CD8-positive, alpha-beta memory T cell (primary cell): ENCODE measurements at places on chromosomes 3 and 15. TPM values are rescaled to one million over a fixed set of nuclear protein-coding genes. Genes with fewer than 3 reads are reported as not detected.

DNA sequence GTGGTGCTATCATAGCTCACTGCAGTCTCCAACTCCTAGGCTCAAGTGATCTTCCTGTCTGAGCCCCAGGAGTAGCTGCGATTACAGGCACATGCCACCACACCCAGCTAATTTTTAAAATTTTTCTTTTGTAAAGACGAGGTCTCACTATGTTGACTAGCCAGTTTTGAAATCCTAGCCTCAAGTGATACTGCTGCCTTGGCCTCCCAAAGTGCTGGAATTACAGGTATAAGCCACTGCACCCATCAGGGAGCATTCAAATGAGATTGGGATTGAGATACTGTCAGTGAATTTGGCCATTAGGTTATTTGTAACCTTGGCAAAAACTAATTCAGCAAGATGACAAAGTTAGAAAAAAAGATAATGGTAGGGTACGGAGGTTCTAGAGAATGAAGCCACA is 21.7 kb downstream of the EDC3 start:
- no peak overlapping the region for H3K27ac ChIP-seq
- H3K27me3 ChIP-seq: no peaks in the 10 kb centered on the region
- DNase-seq: no peak
- H3K36me3 ChIP-seq: peaks cover 35% of the 10 kb centered on the region

DNA sequence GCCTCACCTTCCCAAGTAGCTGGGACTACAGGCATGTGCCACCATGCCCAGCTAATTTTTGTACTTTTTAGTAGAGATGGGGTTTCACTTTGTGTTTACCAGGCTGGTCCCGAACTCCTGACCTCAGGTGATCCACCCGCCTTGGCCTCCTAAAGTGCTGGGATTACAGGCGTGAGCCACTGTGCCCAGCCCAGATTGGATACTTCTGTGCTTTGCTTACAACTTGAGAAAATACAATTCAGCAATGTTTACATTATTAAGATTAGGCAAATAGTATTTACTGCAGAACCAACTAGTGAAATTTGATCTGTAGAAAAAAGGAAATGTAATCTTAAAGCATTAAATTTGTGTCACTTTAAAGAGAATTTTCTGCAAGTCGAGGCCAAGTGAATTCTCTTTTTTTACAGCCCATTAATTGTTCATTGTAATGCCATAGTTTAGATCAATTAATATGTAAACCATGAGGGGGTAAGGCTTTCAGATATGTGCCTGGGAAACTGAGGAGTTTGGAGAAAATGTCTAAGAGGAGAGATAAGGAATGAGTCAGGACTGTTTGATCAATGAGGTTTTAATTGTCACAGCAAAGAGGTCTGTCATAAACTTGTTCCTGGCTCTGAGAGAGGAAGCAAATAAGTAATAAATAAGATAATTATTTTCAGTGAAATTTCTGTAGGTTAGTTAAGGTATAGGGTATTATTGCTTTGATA is 15.3 kb downstream of the PYDC2 start:
- H3K27me3 ChIP-seq: no peaks in the 10 kb centered on the region
- H3K27ac ChIP-seq: no peak overlapping the region
- H3K4me1 ChIP-seq: no peaks in the 10 kb centered on the region

GRCh38 chr15:56241374-56242105 is 2.1 kb downstream of the RFX7 start:
- no peak overlapping the region for H3K4me3 ChIP-seq
- no peaks in the 10 kb centered on the region for H3K36me3 ChIP-seq
- H3K4me1 ChIP-seq: peaks cover 25% of the 10 kb centered on the region
- peak overlapping the region; percentile 17 for H3K27ac ChIP-seq
- DNase-seq: no peak

DNA sequence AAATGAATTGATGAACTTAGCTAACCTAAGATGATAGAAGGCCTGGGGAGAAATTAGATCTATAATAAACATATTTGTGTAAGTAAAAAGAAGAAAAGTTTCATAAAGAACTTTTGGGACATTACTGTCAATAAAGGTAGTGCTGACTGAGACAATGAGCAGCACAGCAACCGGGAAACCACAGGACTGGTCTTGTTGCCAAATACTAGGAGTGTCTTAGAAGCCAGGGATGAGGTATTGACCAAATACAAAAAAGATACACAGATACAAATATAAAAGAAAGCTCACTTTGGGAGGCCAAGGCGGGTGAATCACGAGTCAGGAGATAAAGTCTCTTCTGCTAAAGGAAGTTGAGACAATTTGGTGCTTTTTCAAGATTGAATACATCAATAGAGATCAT is 362.4 kb upstream of the ZNF385D start:
- H3K4me1 ChIP-seq: no peaks in the 10 kb centered on the region
- no peak overlapping the region for H3K27ac ChIP-seq
- no peaks in the 10 kb centered on the region for H3K36me3 ChIP-seq
- no peak overlapping the region for H3K4me3 ChIP-seq
- no peaks in the 10 kb centered on the region for H3K27me3 ChIP-seq

- H3K27me3 ChIP-seq: peaks cover 23% of the 10 kb centered on the region
- H3K4me3 ChIP-seq: peak within 1 kb of the TSS; percentile 8
- H3K36me3 ChIP-seq: no peaks in the 10 kb centered on the region
- peaks cover 19% of the 10 kb centered on the region for H3K4me1 ChIP-seq
- H3K27ac ChIP-seq: no peak within 1 kb of the TSS
Measured at GRCh38 chr15:76059320-76060117, at the start of gene TMEM266. Gene TMEM266 (plus strand): TSS chr15:76059985. CDS start chr15:76134264, 74,279 bp downstream.

- no peak for DNase-seq
- H3K4me3 ChIP-seq: no peak overlapping the region
- no peaks in the 10 kb centered on the region for H3K27me3 ChIP-seq
- no peaks in the 10 kb centered on the region for H3K4me1 ChIP-seq
- no peak overlapping the region for H3K27ac ChIP-seq
Measured at GRCh38 chr3:156847752-156848448, 21.7 kb downstream of the LEKR1 start.

- no peak overlapping the region for H3K4me3 ChIP-seq
- H3K27ac ChIP-seq: no peak overlapping the region
- no peak for DNase-seq
- H3K4me1 ChIP-seq: peaks cover 19% of the 10 kb centered on the region
- peaks cover 4% of the 10 kb centered on the region for H3K36me3 ChIP-seq
- no peaks in the 10 kb centered on the region for H3K27me3 ChIP-seq
Measured at GRCh38 chr15:64389036-64389435, 1.4 kb downstream of the TRIP4 start.

DNA sequence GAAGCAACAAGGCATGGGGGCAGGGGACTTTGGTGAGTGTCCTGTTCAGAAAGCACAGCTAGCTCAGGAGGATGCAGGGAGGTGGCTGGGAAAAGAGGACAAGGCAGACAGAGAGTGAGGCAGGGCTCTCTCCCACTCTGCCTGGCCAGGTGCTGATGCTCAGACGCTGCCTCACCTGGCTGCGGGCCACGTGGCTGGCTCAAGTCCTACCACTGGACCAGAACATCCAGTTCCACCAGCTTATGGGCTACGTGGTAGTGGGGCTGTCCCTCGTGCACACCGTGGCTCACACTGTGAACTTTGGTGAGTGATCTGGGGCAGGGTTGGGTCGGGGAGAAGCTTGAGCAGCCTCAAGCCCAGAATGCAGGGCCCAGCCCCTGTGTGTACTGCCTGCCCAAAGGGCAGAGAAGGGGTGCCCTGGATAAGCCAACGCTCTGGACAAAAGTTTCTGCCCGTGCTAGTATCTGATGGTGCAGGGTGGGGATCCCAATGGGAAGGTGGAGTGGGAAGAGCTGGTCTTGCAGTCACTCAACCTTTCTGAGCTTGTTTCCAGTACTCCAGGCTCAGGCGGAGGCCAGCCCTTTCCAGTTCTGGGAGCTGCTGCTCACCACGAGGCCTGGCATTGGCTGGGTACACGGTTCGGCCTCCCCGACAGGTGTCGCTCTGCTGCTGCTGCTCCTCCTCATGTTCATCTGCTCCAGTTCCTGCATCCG is 20.9 kb downstream of the NOX5 start:
- no peak overlapping the region for H3K4me3 ChIP-seq
- no peak for DNase-seq

DNA sequence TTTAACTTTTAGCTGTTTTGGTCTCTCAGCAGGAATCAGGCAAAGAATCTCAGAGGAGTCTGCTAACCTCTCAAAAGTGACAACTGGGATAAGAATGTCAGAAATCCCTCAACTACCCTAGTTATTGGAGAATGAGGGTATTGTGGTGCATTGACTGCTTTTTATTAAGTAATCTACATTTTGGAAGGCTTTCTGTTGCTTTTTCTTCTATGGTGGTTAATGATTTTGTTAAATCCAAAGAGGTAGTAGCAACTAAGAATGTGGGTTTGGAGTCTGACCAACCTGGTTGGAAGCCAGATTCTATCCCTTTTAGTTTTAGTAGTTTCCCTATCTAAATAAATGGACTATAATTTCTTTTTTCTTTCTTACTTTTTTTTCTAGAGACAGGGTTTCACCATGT is 94.7 kb upstream of the RNF7 start:
- no peaks in the 10 kb centered on the region for H3K27me3 ChIP-seq
- no peaks in the 10 kb centered on the region for H3K4me1 ChIP-seq
- no peaks in the 10 kb centered on the region for H3K36me3 ChIP-seq
- H3K27ac ChIP-seq: no peak overlapping the region

GRCh38 chr3:155154255-155154654 is 74.1 kb downstream of the MME start:
- H3K4me3 ChIP-seq: no peak overlapping the region
- no peaks in the 10 kb centered on the region for H3K36me3 ChIP-seq
- H3K27me3 ChIP-seq: no peaks in the 10 kb centered on the region
- DNase-seq: no peak

GRCh38 chr3:132222868-132223538 is 94.2 kb upstream of the ACP3 start:
- H3K4me1 ChIP-seq: no peaks in the 10 kb centered on the region
- H3K27me3 ChIP-seq: no peaks in the 10 kb centered on the region
- no peaks in the 10 kb centered on the region for H3K36me3 ChIP-seq

GRCh38 chr15:91712286-91712685 is 141.2 kb upstream of the SLCO3A1 start:
- no peaks in the 10 kb centered on the region for H3K27me3 ChIP-seq
- no peak overlapping the region for H3K4me3 ChIP-seq
- H3K27ac ChIP-seq: no peak overlapping the region

DNA sequence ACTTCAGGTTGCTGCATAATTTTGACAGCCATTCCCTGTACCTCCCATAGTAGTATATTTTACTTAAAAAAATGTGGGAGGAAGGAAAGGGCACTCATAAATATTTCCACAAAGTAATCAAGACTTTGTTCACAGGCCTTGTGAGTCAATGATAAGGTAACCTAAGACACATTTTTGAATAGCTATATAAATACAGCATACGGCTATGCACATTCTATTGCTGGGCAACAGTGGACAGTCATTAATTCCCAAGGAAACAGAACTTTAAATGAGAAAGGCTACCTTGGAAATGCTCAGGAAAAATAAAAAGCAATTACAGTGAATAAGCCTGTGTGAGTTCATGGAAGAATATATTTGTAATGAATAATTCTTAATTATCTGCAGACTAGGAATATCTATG is 144.0 kb downstream of the CADM2 start:
- H3K36me3 ChIP-seq: no peaks in the 10 kb centered on the region
- no peak overlapping the region for H3K27ac ChIP-seq
- no peak for DNase-seq

DNA sequence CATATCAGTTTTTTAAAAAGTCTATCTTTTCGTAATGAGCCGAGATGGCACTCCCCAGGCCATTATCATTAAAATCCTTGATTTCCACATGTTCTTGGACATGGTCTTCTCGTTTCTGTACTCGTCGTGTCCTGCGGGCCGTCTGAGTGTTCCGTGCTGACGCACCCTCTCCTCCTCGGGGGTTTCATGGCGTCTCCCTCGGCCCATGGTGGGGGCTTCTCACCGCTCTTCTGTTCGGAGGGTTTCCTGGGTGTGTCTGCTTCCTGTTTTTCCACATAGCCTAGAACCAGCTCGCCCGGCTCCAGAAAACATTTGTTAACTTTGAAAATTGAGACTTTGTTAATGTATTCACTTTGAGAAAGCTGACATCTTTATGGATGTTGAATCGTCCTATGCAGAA is 92.7 kb downstream of the VGLL4 start:
- no peaks in the 10 kb centered on the region for H3K4me1 ChIP-seq
- no peak overlapping the region for H3K4me3 ChIP-seq
- DNase-seq: no peak
- H3K27ac ChIP-seq: no peak overlapping the region
- no peaks in the 10 kb centered on the region for H3K36me3 ChIP-seq

GRCh38 chr3:148723631-148724030 is 25.9 kb downstream of the AGTR1 start:
- H3K27ac ChIP-seq: no peak overlapping the region
- H3K36me3 ChIP-seq: no peaks in the 10 kb centered on the region
- H3K4me3 ChIP-seq: no peak overlapping the region
- no peaks in the 10 kb centered on the region for H3K4me1 ChIP-seq

- no peak overlapping the region for H3K27ac ChIP-seq
- no peaks in the 10 kb centered on the region for H3K36me3 ChIP-seq
- H3K27me3 ChIP-seq: no peaks in the 10 kb centered on the region
- no peak overlapping the region for H3K4me3 ChIP-seq
- H3K4me1 ChIP-seq: no peaks in the 10 kb centered on the region
Measured at GRCh38 chr3:80445641-80446040, 677.8 kb upstream of the ROBO1 start.

- peaks cover 8% of the 10 kb centered on the region for H3K27me3 ChIP-seq
- H3K27ac ChIP-seq: peak within 1 kb of the TSS; percentile 9
- H3K36me3 ChIP-seq: no peaks in the 10 kb centered on the region
- DNase-seq: peak; percentile 67
Measured at GRCh38 chr15:41558400-41559238, at the start of gene TYRO3. Gene TYRO3 (plus strand): TSS chr15:41559212. CDS start chr15:41559258, 46 bp downstream.

DNA sequence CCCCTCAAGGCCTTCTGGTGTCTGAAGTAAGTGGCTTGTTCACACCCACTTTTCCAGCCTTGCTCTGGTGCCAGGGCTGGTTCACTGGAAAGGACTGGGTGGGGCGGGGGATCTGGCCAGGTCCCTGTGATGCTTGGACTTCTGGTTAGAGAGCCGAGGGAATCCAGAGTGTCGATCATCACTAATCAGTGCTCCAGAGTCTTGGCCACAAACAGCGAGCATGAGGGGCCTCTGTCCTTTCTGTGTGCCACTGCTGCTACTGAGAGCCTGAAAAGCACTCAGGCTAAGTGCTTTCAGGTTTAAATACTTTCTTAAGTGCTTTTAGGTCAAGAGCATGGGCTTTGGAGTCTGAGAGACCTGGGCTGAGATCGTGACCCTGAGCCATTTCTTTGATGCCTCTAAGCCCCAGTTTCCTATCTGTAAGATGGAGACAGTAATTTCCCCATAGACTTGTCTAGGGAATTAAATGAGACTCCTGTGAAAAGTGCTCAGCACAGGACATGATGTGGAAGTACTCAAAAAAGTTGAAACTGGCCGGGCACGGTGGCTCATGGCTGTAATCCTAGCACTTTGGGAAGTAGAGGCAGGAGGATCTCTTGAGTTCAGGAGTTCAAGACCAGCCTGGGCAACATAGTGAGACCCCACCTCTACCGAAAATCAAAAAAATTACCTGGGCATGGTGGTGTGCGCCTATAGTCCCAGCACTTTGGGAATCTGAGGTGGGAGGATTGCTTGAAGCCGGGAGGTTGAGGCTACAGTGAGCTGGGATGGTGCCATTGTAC is 53.8 kb upstream of the SEC22A start:
- H3K27me3 ChIP-seq: no peaks in the 10 kb centered on the region
- H3K4me1 ChIP-seq: no peaks in the 10 kb centered on the region
- no peak overlapping the region for H3K27ac ChIP-seq
- no peak overlapping the region for H3K4me3 ChIP-seq
- no peaks in the 10 kb centered on the region for H3K36me3 ChIP-seq
- no peak for DNase-seq

GRCh38 chr3:44128057-44128775 is 113.5 kb upstream of the TOPAZ1 start:
- H3K36me3 ChIP-seq: no peaks in the 10 kb centered on the region
- no peaks in the 10 kb centered on the region for H3K4me1 ChIP-seq
- no peak overlapping the region for H3K27ac ChIP-seq
- H3K27me3 ChIP-seq: no peaks in the 10 kb centered on the region

The IL16 gene
- total RNA-seq: 73.8 TPM

The ENTPD3 gene
- total RNA-seq: not detected

The FHIT gene
- 4.1 TPM for total RNA-seq

The ISLR gene
- total RNA-seq: not detected

The BCHE gene
- total RNA-seq: not detected
